ENCODE measurements at places on chromosomes 5 and 9.

DNA sequence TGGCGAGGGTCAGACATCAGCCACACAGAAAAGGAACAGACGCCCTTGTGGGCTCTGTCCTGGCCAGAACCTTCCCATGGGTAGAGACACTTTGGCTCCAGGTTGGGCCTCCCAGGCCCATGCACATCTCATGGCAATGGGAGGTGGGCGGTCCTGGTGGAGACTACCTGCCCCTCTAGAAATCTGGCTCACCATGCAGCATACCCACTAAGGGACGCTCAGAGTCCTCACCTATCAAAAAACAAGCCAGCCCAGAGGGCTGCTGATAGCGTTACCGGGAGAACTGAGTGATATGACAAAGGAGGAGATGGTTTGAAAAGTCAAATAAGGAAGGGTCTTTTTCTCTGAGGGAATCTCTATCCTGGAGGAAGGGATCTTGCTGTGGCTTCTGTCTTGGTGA is 62.1 kb downstream of the C5orf15 start:
- no peak for DNase-seq

DNA sequence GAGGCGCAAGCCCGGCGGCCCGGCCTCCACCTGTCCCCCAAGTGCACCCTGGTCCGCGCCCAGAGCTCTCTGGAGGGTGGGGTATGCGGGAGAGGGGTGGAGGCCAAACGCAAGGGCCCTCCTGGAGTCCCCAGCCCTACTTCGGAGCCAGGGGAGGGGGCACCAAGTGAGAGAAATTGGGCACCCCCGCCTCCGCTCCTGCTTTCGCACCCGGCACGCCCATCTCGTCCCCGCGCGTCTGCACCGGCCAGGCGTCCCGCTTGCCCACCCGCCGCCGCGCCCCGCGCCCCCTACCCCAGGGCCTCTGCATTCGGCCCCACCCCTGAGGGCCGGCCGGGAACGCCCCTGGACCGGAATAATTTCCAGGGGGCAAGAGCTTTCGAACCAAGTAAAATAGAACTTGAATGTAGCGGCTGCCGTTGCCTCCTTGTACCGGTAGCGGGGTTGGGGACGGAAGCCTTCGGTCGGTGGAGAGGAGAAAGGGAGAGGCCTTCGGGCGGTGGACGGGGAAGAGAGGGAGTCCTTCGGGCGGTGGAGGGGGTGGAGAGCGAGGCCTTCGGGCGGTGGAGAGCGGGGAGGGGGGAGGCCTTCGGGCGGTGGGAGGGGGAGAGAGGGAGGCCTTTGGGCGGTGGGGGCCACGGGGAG is 694 bp upstream of the PHPT1 start:
- peak; percentile 87 for DNase-seq

- DNase-seq, result no peak
Observed at GRCh38 chr5:57741336-57741735, 258.7 kb upstream of the ACTBL2 start.

DNA sequence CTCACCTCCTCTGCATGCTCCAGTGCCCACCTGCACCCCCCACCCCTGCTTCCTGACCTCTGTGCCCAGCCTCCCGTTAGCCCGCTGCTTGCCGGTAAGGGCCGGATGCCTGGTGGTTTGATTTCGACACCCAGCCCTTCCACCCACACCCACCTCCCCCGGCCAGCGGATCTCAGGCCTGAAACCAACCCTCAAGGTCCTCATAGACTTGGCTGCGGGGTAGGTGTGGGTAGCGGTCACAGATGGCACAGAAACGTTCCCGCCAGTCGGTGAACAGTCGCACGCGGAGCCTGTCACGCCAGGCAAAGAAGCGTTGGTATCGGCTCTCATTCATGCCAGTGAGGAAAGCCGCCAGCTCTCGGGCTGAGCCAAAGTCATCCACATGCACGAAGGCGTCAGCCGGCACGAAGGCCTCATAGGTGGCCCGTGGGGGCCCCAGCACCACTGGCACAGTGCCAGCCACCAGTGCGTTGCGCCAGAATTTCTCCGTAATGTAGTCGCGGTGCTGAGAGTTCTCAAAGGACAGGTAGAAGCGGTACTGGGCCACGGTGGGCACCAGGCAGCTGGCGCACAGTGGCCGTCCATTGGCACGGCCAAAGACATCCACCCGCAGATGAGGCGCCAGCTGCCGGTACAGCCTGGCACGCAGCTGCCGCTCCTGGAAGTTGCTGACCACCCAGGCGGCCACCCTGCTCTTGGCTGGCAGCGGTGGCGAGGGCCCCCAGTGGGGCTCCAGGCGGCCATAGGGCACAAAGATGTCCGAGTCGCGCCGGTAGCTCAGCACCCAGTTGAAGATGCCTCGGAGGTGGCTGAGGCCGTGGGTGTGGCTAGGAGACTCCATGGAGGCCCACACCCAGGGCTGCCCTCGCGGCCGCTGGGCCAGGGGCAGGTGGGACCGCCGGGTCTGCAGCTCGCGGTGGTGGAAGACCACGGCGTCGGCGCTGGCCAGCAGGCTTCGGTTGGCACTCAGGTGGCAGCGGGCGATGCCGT is 1.1 kb downstream of the FUT7 start:
- DNase-seq, result no peak

DNA sequence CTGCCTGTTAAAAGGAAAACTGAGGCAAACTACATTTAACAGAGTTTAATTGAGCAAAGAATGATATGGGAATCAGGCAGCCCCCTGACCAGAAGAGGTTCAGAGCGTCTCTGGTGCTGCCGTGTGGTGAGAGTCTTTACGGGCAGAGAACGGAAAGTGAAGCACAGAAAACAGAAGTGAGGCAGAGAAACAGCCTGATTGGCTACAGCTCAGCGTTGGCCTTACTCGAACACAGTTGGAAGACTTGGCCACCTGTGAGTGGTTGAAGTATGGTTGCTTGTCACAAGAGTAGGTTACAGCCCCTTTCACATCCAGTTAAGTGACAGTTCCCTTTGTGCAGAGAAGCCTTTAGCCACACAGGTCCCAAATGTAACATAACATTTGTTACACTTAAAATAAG is 16.9 kb upstream of the FBP1 start:
- DNase-seq, result no peak
